ENCODE measurements at places on chromosomes 2 and 18.

DNA sequence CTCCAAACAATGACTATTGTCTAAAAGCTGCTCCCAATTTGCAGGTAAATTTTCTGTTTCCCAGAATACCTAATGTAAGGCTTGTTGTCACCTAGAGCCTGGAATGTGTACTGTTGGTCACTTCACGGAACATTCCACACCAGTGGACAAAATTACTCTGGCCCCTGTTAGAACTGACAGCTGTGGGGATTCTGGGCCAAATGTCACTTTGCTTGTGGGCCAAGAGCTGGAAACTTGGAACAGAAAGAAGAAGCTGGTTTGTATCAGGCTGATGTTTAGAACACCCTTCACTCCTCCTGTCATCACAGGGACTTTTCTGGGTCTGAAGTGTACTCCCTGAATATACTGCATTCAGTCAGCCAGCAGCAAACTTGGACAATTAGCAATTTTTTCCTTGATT lies 495.6 kb upstream of the SYT4 start:
- DNase-seq, result no peak

GRCh38 chr2:36351736-36352349 lies 3.7 kb upstream of the CRIM1 start:
- DNase-seq, result no peak

DNA sequence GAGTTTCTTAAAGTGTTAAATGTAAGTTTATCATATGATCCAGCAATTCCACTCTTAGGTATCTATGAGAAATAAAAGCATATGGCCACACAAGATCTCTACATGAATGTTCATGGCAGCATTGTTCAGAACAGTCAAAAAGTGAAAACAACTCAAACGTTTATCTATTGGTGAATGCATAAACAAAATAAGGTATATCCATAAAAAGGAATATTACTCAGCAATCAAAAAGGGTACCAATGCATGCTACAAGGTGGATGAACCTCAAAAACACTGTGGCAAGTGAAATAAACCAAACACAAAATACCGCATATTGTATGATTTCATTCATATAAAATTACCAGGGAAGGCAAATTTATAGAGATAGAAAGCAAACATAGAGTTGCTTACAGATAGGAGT lies 337.6 kb downstream of the PIK3C3 start:
- no peak for DNase-seq

DNA sequence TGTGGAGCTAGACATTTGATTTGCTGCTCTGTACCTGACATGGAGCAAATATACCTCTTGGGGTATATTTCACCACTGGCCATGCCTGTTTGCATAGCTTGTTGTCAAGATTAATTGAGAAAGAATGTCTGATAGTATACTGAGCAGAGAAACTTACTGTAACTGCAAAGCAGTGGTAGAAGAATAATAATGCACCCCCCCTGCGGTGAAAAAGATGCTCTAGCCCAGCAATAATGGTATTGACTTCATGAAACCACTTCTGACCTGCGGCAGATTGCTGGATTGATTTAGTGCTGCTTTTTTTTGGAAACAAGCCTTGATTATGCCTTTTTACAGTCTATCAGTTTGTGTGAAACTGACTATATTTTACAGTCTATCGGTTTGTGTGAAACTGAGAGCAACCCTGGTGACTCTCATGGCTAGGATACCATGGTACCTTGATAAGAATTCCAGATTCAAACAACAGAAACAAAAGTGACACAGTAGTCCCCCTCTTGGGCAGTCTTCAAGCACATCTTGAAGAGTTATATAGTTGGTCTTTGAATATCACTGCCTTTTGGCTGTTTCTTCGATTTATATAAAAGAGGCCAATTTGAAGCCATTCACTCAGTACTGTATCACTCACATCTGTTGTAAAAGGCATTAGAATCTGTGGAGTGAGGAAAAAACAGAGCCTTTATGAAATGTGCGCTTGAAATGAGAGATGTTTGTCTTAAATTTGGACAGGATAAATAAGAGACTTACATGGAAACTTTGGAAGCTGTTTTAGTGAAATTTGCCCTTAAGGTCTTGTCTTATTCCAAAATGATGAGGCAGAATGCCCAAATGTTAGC lies 102.5 kb downstream of the FMNL2 start:
- no peak for DNase-seq

- DNase-seq, result no peak
These were observed 142.6 kb upstream of the SPRED2 start for GRCh38 chr2:65574993-65575392.

GRCh38 chr2:85462322-85462721 lies 43.8 kb downstream of the SH2D6 start:
- no peak for DNase-seq

GRCh38 chr2:127051116-127052056 lies 55.6 kb downstream of the BIN1 start:
- DNase-seq, result no peak

DNA sequence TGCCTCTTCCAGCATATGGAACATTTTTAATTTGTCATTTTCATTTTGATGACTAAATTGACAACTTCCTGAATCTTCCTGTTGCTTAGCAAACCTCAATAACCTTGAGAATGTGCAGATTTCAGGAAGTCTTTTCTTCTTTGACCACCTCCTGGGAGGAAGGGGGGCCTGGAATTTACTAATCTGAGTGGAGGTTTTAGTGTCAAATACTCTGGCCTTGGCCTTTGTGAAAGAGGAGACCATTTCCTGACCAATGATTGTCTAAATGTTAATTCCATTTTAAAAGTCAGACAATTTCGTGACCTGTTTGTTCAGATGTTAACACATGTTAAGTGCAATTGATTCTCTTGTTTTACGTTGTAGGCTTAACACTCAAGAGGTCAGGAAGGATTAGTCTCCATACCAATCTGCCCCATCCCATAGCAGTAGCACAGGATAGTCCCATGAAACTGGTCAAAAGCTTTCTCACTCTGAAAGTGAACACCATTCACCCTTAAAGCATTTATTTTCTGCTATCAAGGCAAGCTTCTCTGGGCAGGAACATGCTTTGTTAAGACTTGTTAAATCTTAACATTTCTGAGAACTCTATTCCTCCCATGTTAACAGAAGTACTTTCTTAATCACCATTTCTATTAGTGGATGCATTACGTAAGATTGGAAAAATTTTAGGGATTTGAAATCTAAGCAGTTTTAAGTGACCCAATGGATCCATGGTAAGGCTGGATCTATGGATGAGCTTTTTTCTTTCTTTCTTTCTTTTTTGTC lies 219.6 kb downstream of the RND3 start:
- no peak for DNase-seq

GRCh38 chr18:62829936-62830335 lies 114.6 kb downstream of the PHLPP1 start:
- no peak for DNase-seq

- no peak for DNase-seq
These were observed 72.9 kb downstream of the CLHC1 start for GRCh38 chr2:55159037-55159651.

GRCh38 chr2:215724146-215724545 lies 288.3 kb upstream of the FN1 start:
- no peak for DNase-seq

DNA sequence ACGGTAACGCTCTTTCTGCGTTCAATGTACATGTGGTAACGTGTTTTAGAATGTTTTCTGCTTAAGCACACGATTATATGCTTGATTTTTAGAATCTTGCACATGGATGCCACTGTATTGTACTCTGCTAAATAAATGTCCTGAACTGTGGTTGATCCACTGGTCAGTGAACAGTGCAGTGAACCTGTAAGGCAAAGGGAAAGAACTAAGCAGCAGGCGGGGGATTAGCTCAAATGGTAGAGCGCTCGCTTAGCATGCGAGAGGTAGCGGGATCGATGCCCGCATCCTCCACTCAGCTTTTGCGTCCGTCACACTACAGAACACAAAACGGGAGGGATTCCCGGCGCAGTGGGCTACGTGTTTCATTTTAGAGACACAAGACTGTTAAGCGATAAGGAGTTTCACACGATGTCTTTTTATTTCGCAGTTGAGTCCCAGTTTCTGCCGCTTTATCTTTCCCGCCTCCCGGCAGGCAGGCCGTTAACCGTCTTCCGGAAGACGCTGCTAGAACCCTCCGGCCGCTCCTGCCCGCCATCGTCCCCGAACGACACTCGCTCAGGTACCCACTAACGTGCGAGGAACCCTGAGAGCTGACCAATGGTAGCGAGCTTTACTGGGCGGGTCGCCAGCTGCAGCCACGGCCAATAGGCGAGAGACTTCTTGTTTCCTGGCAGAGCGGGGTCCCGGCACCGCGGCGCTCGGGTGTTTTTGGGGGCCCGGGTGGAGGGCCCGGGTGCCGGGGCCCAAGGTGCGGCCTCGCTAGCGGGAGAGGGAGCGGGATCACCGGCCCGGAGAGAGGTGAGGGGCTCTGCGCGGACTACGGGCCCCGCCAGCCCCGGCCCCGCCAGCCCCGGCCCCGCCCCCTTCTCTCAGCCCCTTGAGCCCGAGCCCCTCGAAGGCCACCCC lies at the start of gene AGBL5:
AGBL5 (plus strand) TSS at position 673 of the 906 bp plus-strand sequence. CDS start 1,291 bp downstream, outside the sequence.
- peak; percentile 74 for DNase-seq

- DNase-seq, result no peak
These were observed 12.6 kb downstream of the RTP5 start for GRCh38 chr2:241882091-241882625.

GRCh38 chr2:14975381-14975780 lies 342.9 kb downstream of the LRATD1 start:
- DNase-seq, result no peak

GRCh38 chr2:208608122-208608835 lies 201.7 kb downstream of the PTH2R start:
- no peak for DNase-seq

GRCh38 chr2:233829193-233830110 lies 24.9 kb downstream of the HJURP start:
- no peak for DNase-seq

DNA sequence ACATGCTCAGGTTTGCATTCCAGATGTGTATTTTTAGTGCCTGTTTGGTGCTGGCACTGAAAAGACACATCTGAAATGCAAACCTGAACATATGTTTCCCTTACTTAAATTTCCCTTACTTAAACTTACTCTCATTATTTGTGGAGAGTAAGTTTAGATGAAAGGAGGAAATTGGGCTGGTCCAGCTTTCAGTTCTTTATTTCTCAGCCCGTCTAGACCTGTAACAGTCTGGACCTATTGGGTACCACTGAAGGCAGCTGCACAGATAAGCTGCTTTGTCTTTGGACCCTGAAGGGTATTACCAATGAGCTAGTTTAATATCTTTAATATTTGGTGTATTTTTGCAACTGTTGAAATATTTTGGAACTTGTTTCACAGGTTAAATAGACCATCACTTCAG lies 17.0 kb upstream of the DSG3 start:
- DNase-seq, result no peak
